ENCODE measurements at places on chromosomes 13 and 19.
A peak's percentile ranks its signal among the peaks of the same experiment; 100 is the strongest.

DNA sequence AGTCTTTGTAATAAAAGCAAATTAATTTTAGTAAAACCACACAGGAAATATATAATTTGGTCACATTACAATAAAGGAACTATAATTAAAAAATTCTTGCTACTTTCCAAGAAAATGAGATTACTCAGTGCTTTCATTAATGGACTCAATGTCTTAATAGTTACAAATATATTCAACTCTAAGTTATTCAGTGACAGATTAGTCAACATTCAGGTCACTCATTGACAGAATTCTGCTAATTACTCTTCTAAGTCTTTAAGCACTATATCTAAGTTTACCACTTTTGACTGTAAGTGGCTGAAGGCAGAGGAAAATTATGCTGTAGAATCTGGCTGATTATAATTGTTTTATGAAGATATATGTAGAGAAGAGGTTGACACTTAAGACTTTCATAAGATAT is 1365.0 kb downstream of the EFNB2 start:
- DNase-seq: no peak

GRCh38 chr19:16042533-16043085 is 33.7 kb upstream of the TPM4 start:
- DNase-seq: no peak

DNA sequence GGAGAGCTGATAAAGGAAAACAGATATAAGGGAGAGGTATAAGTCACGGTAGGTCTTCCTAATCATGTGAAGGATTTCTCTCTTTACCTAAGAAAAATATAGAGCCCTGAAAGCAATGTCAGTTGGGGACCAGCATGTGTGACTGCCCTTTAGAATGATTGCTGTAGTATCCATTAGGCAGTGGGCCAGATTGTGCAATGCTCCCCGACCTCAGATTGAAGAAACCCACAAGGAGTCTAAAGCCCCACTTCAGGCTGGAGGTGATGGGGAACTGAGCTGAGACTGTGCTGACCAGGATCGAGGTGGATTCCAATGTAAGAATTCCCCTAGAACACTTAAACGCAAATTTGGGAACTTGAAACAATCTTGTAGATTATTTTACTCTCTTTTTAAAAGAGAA is 614.4 kb downstream of the LIG4 start:
- no peak for DNase-seq

DNA sequence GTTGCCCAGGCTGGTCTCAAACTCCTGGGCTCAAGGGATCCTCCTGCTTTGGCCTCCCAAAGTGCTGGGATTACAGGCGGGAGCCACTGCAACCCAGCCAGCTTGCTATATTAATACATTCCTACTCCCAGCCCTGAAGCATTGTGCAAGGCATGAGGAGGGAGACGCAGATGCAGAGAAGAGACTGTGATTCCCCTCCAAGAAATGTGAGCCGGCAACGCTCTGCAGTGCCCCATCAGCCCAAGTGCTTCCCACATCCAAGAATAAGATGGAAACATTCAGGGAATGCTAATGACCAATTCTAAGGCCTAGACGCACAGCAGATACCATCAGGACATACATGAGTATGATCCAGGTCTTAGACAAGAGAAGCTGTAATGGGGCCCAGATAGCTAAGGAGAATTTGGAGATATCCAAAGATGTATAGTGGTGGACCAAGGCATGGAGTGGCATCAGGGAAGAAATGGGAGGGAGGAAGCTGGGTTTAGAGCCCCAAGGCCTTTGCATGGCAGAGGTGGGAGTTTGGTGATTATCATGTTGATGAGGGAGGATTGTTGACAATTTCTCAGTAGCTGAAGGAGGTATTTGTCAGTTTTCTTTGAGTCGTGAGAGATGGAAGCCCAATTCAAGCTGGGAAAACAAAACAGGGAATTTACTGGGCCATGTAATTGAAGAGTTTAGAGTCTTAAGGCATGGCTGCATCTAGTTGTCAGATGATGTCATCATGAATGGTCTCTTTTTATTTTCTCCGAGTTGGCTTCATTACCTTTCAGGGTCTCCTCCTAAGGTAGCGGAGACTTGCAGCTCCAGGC is 2.9 kb downstream of the PPM1N start:
- no peak for DNase-seq

DNA sequence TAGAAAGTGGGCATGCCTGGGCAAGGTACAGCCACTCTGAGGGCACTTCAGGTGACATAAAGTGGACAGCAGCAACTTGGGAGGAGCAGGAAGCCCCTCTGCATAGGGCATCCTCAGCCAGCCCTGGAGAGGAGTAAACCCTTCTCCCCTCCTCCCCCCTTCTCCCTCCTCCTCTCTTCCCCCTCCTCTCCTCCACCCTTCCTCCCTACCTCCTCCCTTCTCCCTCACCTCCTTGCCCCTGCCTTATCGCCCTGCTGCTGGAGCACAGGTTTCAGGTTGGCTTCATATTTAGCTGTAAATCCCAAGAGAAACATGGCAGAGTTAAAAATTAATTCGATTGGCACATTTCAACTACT is 30.5 kb upstream of the ATP12A start:
- DNase-seq: no peak

- DNase-seq: peak; percentile 29
These were observed 94.6 kb upstream of the FARP1 start for GRCh38 chr13:98048265-98048664.

DNA sequence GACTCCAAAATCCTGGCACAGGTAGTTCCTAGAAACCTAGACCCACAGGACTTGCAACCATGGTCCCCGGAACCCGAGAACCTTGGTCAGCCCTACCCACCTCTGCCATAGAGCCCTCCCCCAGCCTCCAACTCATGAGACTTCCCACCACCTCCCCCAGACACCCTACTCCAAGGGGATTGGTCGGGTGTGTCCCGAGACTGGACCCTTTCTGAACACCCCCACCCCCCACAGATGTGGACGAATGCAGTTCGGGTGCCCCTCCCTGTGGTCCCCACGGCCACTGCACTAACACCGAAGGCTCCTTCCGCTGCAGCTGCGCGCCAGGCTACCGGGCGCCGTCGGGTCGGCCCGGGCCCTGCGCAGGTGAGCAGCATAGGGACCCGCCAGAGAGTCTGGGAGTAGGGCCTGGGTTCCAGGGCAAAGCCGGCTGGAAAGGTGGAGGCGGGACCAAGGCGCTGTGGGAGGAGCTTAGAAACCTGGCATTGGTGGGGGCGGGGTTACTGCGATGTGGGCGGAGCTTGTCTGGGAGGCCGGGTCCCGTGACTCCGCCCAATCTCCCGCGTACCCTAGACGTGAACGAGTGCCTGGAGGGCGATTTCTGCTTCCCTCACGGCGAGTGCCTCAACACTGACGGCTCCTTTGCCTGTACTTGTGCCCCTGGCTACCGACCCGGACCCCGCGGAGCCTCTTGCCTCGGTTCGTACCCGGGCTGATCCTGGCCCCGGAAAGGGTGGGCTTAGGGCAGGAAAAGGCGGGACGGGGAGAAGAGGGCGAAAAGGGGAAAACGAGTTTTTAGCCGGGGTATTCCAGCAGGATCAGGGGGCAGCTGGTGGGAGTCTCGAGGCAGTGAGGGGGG is 11.9 kb downstream of the LTBP4 start:
- no peak for DNase-seq

DNA sequence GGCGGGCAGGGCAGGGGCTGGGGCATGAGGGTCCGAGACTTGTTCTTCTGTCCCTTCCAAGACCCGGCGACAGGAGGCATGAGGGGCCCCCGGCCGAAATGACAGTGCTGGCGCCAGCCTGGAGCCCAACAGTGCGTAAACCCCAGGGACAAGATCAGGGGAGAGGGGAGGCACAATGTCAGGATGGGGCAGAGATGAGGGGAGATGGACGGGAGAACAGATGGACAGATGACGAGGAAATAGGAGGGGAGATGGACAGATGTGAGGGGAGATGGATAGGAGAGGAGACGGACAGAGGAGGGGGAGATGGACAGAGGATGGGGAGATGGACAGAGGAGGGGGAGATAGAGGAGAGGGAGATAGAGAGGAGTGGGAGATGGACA is 518 bp downstream of the FLT3LG start:
- DNase-seq: no peak

DNA sequence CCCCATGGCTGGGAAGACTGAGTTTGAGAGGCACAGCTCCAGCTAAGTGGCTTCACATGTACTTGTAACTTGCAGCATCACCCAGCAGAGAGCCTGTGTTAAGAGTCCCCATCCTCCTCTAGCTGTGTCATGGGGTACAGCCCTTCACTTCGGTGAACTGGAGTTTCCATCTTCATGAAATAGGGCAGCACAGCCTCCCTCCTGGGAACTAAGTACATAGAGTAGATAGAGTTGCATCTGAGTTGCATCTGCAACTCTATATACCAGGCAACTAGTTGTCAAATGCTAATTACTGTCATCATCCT is 1.2 kb downstream of the PRDX2 start:
- no peak for DNase-seq
